ENCODE measurements at places on chromosomes 12 and 14. TPM values are rescaled to one million over a fixed set of nuclear protein-coding genes. Genes with fewer than 3 reads are reported as not detected.
A peak's percentile ranks its signal among the peaks of the same experiment; 100 is the strongest.

GPR68 gene
- total RNA-seq, result not detected

ATN1 gene
- total RNA-seq, result 5.0 TPM

DNA sequence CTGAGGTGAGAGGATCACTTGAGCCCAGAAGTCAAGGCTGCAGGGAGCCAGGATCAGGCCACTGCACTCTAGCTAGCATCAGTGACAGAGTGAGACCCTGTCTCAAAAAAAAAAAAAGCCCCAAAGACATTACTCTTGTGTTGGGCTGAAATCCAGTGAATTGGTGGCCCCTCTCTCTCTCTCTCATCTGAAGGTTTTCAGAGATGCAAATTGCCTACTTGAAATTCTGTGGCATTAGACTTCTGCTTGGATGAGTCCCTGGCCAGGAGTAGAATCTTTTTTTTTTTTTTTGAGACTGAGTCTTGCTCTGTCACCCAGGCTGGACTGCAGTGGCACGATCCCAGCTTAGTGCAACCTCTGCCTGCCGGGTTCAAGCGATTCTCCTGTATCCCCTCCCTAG is 112.0 kb upstream of the ATF7IP start:
- DNase-seq, result no peak

KRT6C gene
- not detected for total RNA-seq

OTOGL gene
- total RNA-seq, result 2.7 TPM

- DNase-seq, result no peak
Observed at GRCh38 chr12:131386781-131387180, 324.1 kb upstream of the SFSWAP start.

CIDEB gene
- total RNA-seq, result 0.35 TPM

GRCh38 chr12:82608706-82609105 is 78.0 kb upstream of the TMTC2 start:
- no peak for DNase-seq

FAM177A1 gene
- total RNA-seq, result 41.9 TPM

DNA sequence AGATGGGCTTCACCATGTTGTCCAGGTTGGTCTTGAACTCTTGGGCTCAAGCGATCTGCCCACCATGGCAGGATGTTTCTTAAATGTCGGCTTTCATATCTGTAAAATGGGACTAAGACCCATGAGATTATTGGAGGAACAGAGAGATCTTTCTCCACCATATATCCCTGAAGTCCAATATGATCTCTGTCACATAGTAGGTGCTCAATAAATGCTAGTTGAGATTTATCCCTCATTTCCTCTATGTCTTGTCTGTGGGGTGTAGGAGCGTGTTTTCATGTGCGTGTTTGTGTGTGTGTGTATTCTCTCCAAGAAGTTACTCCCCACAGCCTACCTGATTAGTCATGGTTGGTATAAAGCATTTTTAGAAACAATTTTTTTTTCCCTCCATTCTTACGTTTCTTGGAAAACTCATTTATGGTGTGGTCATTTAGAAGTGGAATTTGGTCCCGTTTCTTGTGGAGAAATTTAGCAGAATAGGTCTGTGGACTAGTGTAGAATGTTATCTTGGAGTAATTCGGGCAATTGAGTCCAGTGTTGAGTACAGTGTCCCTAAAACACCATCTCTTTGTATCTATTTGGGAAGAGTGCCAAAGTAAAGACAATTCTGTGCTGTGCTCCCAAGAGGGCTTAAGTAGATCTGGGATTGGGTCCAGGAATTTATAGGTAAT is 4.3 kb downstream of the STRAP start:
- DNase-seq, result peak; percentile 79

Data from SK-MEL-5 (cell line).